Omental fat pad (tissue), 4 donors: ENCODE measurements at places on chromosomes 4 and X. TPM values are rescaled to one million over a fixed set of nuclear protein-coding genes. Genes with fewer than 3 reads are reported as not detected.

GRCh38 chrX:138763761-138764160, 52.2 kb upstream of the FGF13 start:
- DNase-seq = no peak

- DNase-seq = no peak
Observed at GRCh38 chrX:82648062-82648461, 860.0 kb upstream of the POU3F4 start.

The ATP1B4 gene
- total RNA-seq = not detected

The SHROOM4 gene
- 54.7 TPM for total RNA-seq

GRCh38 chr4:160180211-160180610, 1077.3 kb downstream of the RAPGEF2 start:
- no peak for DNase-seq

DNA sequence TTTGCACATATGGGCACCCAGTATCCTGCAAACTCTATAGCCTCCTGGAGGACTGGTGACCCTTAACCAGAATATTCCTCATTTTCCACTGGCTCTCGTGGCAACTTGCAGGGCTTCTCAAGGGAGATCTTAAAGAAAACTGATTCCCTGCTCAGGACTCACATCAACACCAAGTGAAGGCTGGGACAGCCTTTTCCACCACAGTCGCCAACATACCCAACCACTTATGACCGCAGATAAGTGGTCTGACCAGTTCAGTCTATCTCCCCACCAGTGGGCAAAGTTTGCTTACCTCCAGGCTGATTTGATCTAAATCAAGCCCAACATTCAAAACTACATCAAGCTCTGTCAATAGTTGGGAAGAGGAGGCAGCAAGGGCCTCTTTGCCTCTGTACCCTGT, 289.3 kb upstream of the GATB start:
- no peak for DNase-seq

- no peak for DNase-seq
Observed at GRCh38 chrX:129522184-129523078, 859 bp downstream of the SMARCA1 start.

GRCh38 chrX:118552121-118552900, 56.7 kb downstream of the DOCK11 start:
- no peak for DNase-seq

DNA sequence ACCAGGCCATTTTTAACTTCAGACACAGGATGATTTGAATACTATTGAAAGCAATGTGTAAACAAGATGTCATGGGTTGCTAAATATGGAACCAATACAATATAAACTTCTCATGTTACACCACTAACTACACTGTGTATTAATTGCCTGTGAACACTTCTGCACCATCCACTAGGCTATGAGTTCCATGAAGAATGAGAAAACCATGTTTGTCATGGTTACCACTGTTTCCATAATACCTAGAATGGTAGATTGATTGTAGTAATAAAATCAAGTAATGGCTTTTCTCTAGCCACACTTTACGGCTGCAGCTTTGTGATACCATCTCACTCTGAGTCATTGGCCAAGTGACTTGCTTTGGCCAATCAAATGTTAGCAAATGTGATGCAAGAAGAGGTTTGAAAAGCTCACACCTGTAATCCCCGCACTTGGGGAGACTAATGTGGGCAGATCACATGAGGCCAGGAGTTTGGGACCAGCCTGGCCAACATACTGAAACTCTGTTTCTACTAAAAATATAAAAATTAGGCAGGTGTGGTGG, 19.9 kb upstream of the CYBB start:
- no peak for DNase-seq

DNA sequence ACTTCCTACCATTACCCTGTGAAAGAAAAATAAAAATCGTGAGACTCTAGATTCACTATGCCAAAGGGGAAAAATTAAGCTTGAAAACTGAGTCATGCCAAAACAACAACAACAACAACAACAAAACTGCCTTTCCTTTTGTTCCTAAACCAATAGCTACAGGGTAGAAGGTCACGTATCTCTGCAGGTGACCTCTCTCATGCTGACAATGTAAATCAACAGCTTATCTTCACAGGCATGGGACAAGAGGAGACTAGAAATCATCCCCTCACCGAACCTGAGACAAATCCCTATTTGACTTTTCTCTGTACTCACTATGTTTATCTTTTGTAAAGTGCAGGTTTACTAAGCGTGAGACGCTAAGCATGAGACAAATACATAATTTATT, 20.5 kb upstream of the AADAT start:
- no peak for DNase-seq

The MGAT4D gene
- not detected for total RNA-seq

DNA sequence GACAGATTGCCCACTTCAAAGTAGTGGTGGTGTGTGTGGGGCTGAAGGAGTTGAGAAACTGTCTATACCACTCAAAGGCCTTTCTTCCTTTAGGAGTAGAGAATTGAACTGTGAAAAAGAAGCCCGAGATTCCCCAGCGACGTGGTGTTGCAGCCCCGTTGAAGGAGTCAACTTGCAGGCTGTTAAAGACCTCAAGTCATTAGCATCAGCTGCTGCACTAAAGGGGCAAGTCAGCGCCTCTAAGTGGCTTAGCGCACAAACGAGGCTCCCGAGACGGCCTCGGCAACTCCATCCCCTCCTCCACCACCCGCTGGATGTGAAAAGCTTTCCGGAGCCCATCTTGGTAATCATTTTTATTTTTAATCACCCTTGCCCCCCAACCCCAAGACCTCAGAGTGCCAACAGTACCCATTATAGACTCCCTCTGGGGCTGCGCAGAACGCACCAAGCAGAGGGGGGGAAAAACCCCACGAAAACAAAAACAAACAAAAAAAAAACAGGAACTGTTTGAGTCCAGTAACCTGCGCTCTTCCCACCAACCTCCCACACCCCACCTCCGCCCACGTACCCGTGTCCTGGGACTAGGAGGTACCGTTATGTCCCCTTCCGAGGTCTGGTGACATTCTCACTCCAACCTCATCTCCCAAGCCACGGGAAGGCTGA, 913 bp upstream of the PRDM8 start:
- DNase-seq = no peak

DNA sequence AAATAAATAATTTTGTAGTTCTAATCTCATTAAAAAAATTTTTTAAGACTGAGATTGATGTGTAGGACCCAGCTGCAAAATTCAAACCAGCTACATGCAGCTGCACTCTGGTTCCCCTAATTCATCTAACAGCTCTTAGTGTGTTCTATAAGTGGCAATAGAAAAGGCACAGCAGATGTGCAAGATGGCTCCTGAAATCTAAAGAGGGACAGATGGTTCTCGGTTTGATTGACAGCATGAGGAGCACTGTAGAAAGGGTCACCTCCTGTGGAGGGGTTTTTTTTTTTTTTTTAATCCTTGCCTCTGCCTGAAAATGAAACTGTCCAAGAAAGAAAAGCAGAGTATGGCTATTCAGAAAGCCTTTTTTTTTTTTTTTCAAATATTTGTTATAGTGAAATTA, 16.9 kb upstream of the OCIAD1 start:
- no peak for DNase-seq

The XPNPEP2 gene
- 3.4 TPM for total RNA-seq

DNA sequence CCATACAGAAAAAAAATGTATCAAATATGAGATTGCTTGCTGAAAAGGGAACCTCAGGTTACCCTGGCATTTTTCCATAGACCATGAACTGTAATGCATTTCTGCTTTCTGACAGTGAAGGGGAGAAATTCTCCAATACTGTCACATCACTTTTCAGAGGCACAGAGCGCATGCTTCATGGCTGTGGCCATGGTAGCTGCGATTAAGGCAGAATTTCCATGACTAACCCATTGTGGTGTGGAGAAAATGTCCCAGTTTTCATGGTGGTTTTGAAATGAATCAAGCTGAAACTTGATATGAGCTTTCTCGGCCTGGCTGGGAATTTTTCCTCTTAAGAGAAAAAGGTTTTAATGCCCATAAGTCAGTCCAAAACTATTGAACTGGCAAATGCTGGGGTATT, 39.5 kb upstream of the MAP3K15 start:
- no peak for DNase-seq
